ENCODE measurements at places on chromosomes 4 and X.
A peak's percentile ranks its signal among the peaks of the same experiment; 100 is the strongest.

DNA sequence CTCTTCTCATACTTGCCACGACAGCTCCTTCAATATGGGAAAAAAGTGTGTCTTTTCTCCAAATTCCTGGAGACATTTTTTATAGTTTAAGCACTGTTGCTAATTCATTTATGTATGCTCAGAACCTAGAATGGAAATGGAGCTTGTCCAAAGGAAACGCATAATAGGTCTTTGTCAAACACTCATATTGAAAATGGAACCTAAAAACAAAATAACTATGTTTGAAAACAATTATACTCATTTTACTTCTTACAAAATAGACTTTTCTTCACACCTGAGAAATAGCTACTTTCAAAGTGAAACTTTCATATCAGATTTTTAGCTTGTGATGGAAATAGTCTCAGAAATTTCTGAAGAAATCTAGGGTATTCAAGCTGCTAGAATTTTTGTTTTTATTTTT lies 529.7 kb upstream of the BOD1L1 start:
- DNase-seq = no peak

- no peak for DNase-seq
These were observed 111.5 kb upstream of the ATP6AP2 start for GRCh38 chrX:40469316-40469715.

GRCh38 chr4:28709891-28710290 lies 1849.2 kb downstream of the STIM2 start:
- DNase-seq = no peak

DNA sequence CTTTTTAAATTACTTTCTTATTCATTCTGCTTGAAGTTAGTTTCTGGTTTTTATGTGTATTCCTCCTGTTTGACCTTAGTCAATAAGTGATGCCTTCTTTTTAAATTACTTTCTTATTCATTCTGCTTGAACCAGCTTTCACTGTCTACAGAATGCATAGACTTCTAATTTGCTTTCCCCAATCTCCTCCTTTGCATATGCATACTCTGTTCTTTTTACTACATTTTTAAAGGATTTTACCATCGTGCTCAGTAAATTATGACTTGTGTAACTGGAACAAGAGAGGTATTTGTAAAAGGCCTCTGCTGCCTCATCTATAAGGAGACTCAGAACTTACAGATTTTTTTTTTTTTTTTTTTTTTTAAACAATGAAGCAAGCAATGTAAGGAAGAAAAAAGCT lies 228.7 kb downstream of the PPP3CA start:
- DNase-seq = no peak

DNA sequence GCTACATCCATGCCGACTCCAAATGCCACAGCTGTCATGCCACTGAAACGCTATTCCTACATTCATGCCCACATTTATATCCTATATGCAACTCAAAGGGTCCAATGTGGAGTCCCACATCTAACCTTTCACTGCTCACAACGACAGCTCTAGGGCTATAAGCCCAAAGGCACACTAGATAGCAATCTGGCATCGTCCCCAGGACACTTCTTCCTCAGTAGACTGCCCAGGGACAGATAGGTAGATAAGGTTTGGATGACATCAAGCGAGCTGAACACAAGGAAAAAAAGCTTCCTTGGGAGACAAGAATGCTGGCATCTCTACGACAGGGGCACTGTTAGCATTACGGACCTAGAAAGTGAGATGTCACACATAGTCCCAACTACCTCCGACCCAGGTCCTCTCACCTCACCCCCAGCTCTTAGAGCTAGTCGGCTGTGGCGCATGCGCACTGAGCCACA lies 685 bp downstream of the RAB9B start:
- DNase-seq = peak; percentile 70

DNA sequence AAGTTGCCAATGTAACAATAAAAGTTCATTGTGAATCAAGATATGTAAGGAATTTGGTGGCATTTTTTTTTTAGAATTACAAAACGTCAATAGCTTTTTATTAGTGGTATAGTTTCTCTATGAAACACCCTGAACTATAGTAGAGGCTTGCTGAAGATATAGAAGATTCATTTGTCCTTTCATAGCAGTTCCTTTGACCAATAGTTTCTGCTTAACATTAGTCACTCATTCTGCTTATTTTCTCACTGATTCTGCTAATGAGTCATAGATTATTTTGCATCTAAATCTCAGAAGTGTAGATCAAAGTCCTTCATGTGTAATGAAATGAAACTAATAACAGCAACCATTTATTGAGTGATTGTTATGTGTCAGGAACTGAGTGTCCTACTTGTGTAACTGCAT lies 205.0 kb upstream of the TET2 start:
- DNase-seq = no peak

DNA sequence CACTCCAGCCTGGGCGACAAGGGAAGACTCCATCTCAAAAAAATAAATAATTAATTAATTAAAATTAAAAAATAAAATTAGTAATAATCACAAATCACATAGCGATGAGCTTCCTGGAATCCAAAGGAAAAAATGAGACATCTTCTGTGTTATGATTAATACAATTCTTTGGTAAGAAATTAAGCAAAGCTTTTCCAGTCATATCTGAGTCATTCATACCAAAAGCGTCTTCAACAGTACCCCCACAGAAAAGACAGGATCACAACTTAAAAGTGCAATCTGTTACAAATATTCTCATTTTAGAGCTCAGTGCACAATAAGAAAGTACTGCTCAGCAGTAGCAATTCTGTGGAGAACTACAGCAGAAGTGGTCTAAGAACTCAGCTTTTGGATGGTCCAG lies 168.5 kb upstream of the MXRA5 start:
- peak; percentile 83 for DNase-seq

DNA sequence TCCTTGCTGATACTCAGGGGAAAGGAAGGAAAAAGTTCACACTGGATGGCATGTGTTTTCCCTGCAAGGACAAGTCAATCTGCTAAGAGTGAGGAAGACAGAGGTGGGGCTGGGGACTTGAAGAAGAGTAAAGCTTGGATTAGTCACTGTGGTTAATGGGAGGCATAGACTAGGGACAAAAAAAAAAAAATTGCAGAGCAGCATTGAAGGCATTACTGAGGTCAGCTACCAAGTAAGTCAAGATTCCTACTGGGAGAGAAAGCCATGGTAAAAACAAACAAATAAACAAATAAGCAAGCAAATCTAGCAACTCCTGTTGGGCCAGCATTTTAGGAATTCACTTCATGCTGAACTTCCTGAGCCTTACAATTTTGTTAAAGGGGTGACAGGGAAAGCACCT lies 58.2 kb upstream of the GPC4 start:
- peak; percentile 33 for DNase-seq

DNA sequence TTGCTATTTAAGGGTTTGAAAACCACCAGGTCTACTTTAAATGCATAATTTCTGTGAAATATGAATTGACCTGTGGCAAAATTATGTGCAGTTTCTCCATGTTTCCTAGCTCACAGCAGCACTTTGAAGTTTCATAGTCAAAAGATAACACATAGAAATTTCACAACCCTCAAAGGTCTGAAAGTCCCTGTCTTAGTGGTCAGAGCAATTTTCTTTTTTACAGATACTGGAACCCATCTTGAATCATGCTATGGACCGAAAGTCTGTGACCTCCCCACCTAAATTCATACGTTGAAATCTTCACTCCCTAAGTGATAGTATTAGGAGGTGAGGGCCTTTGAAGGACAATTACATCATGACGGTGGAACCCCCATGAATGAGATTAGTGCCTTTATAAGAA lies 240.4 kb upstream of the BMP3 start:
- DNase-seq = no peak

DNA sequence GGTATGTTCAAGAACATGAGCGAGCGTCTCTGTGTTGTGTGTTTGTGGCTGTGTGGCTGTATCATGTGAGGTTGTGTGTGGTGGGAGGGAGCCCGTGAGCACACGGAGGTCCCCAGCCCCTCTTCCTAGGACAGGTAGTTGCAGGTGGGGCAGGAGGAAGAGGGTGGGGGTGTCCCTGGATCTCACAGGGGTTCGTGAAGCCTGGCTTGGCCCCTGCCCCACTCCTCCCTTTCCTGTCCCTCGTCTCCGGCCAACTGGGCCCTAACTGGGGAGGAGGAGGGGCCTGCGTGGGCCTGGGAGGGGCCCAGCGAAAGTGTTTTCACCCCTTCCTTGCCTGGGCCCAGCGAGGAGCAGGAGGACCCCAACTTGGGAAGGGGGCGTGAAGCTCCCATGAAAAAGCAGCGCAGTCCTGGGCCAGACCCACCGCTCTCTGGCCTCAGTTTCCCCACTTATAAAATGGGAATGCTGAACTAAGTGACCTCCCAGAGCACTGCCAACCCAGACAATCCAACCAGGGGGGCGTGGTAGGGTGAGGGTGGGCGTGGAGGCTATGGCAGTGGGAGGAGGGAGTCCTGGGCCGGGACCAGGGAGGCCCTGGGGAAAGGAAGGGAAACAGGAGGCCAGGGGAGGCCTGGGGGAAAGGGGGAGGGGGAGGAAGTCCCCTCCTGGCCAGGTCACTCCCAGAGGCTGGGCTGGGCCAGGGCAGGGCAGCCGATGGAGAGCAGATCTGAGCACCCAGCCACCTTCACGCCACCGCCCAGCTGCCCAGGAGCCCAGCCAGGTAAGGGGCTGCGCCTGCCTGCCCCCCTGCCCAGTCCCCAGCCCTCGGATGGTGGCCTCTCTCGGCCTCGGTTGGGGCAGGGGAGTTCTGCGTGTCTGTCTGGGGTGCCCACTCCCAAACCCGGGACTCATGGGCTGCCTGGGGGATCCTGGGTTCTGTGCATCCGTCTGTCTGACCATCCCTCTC lies at the start of gene AVPR2:
Gene AVPR2 (plus strand): TSS at position 683 of the 967 bp plus-strand sequence. CDS start 473 bp downstream, outside the sequence.
- DNase-seq = no peak

DNA sequence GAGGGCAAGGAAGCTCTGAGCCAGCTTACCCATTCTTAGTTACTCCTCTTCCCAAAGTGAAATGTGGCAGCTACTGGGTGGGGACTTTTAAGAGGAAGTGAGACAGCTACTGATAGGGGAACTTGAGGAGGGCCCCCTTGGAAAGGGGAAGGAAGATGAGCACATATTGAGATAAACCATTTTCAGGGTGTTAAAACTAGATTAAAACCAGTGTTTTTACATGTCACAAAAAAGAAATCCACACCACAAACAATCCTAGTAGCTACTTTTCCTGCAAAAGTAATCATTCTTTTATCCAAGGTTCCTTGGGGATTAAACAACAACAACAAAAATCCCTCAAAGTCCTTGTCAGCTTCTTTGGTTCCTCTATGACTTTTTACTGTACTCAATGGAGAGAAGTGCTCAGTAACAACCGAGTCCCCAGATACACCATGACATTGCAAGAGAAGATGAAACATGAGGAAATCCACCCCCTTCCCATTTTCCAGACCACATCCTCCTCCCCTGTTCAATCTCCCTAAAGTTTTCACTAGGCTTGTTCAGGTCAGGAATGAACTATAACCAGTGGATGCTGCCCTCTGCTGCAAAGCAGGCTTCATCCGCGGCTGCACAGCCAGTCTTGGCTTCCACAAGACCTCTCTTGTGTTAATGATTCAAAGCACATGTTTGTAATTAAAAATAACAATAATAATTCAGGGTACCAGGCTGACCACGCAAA lies 113.5 kb upstream of the TMEM164 start:
- DNase-seq = peak; percentile 52

GRCh38 chr4:182768838-182769237 lies 148.3 kb downstream of the DCTD start:
- DNase-seq = peak; percentile 4

DNA sequence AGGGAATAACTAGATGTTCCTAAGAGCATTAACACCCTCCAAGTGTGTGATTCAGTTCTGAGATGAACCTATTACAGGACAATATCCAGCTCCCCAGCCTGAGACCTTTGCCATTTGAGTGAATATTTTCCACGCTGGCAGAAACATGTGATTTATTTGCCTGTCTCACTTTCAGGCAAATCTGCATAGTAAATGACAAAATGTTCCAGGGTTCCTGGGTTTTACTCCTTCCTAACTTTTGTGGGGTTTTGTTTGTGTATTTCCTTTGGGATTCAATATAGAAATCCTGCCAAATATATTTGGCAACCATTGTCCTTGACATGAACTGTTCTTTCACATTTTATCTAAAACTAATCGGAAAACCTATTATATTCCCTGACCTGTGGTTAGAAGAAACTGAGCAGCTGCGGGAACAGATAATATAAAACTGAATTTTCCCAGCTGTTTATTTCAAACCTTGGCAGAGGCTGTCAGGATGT lies 12.5 kb downstream of the F8 start:
- DNase-seq = no peak

DNA sequence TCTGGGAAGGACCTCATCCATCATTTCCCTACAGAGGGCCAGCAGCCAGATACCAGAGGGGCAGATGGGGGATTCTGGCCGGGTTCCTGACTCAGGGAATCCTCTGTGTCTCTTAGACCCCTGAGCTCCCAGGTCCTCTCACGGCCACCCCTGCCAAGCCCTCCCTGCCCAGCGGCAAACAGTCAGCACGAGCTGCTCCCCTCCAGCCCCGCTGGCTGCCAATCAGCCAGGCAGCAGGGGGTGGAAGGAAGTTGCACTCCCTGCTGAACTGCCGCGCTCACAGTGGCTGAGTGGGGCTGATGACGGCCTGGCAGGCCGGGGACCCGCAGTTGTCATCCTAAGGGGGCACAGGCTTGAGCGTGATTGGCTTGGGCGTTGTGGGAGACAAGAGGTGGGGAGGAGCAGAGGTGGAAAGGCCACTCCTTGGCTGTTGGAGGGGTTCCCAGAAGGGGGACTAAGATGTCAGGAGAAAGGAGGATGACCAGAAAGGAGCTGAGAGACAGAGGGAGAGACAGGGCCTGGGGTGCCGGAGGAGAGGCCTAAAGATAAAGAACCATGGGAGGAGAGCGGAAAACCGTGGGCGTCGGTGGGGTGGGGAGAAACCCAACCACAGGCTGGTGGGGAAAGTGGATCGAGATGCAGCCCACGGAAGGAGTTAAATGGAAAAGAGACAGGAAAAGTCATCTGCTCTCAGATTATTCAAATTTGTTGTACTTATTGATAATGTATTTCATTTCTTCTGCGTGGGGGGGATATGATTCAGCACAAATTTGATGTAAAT lies 4.4 kb upstream of the CCDC149 start:
- DNase-seq = no peak

DNA sequence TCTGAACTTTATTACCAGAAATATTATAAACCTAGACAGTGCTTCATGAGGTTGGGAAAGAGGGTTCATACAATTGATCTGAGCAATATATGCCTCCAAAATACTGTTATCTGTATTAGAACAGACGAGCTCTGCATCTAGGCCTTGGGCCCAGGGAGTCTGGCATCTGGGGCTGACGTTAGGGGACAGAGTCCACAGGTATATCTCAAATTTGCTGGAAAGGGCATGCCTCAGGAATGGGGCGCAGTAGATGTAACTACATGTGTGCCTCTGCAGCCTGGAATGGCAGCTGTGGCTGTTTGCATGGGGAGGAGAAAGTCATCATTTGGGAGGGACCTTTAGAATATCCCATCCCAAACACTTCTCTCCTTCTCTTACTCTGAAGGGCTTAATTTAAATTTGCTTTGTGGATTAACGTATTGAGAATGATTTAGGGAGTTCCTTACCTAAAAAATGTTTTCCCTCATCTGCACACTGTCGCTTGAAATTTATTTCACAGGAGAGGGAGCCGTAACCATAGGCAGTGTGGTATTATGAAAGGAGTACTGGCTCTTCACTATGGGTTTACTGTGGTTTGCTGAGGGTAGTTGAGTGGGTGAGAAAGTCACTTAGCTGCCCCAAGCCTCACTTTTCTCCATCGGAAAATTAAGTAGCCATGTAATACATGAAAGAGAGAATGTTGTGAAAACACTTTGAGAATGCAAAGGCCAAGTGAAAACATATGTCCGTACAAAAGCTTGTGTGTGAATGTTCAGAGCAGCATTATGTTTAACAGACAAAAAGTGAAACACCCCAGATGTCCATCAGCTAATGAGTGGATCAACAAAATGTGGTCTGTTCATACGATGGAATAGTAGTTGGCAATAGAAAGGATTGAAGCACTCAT lies 5.9 kb downstream of the ADD1 start:
- DNase-seq = peak; percentile 40
